ENCODE measurements at places on chromosomes 4 and X.

- no peak for DNase-seq
Measured at GRCh38 chr4:48571471-48571870, 81.4 kb downstream of the ZAR1 start.

GRCh38 chrX:8864161-8864560 lies 63.0 kb upstream of the FAM9A start:
- no peak for DNase-seq

GRCh38 chrX:155662282-155662681 lies 49.5 kb upstream of the TMLHE start:
- DNase-seq: no peak

- no peak for DNase-seq
Measured at GRCh38 chr4:98572697-98573096, 85.7 kb downstream of the TSPAN5 start.

- DNase-seq: no peak
Measured at GRCh38 chr4:170674176-170674575, 584.4 kb upstream of the AADAT start.

DNA sequence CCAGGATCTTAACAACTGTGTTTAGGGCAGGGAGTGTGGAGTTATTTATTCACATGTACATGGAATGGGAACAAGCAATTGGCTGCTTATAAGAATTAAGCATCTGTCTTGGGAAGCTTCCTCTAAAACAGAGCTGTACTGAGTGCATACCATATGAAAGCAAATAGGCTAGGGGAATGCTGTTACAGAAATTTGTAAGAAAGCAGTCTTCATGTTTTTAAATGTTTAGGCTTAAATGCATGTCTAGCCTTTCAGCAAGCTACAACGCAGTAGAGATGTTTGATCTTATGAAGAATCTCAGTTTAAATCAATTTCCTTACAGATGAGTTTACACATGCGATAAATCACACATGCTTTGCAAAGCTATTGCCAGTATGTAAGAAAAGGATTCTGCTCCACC lies 123.1 kb upstream of the MID1 start:
- no peak for DNase-seq

GRCh38 chr4:151099976-151100417 lies 569 bp downstream of the RPS3A start:
- DNase-seq: no peak

DNA sequence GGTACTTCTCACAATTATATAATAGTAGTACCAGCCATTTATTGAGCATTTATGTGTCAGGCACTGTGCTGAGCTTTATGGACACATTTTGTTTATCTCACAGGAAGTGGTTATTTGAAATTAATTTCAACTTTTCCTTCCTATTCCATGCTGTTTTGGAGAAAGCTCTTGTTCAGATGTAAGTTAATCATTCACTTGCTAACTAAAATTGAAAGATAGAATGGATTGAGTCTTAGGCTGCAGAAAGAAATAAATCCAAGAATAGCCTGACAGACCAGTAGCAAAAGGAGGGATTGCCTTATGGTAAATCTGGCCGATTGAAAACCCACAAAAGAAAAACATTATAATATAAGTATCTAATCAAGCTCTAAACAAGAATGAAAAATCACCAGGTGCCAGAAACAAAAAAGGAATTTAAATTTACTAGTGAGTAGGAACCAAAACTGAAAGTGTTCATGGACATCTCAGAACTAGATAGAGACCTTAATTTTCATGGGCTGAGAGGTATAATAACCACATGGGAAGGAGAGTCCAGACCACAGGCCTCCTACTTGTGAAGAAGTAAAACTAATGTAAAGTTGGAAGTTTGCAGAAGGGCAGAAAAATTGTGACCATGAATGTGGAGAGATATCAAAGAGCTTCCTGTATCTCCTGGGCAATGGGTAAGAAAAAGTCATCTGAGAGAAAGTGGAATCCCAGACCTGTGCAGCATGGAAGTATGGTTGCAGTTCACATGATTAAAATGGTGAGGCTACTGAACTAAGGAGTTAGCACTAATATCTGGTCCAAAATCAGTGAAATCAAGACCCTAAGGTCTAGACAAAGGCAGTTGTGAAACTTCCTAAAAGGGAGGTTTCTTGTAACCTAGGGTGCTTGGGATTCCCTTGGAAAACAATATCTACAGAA lies 38.0 kb downstream of the RADX start:
- no peak for DNase-seq

GRCh38 chrX:7086384-7086783 lies 61.1 kb upstream of the STS start:
- DNase-seq: no peak

GRCh38 chr4:107044170-107044569 lies 8.1 kb upstream of the DKK2 start:
- DNase-seq: no peak

DNA sequence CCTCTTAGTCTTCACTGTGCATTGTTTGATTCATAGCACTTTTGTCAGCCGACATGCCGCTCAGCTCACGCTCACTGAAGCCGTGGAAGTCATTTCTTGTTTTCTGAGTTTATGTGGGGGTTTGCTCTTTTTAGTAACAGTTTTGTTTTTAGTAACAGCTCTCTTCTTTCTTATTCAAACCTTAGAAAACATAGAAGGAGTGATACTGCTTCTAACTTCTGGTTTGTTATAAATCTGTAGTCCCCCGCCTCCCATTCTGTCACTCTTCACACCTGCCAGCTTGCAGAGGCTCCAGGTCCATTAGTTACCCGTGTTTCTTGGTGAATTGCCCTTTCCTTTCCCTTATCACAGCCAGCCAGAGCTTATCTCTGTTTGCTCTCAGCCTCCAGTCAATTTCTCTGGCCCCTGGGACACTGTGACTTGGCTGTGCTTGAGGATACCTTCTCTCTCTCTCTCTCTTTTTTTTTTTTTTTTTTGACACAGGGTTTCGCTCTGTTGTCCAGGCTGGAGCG lies 50.5 kb downstream of the GRK4 start:
- no peak for DNase-seq

DNA sequence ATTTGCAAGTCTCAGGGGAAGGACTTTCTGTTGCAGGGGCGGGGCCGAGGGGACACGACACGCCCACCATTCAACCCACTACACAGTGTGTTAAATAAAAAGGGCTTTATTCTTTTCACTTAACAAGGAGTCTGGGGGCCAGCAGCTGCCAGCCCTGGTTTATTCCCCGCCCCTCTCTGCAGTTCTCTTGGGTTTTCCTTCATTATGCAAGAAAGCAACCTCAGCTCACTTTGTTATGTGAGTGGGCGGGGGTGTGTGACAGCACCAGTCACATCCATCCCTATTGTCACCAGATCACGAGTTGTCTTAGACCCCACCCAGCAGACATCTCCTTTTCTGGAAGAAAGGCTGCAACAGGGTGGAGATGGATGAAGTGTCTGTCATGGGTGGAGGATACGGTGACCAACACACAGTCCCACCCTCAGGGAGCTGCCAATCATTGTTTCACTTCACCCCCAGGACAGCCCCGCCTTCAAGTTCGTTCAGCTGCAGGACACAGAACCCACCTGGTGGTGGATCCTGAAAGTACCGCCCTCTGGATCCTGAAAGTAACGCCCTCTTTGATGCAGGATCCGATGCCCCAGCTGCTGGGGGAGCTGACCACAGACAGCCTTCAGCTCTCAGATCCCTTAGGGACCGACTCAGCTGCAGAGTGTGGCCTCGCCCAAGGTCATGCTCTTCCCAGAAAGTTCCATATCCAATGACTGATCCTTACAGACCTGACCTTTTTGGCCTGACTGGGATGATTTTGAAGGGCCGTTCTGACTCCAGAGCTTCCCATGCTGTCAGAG lies 79.6 kb downstream of the SMIM20 start:
- no peak for DNase-seq

DNA sequence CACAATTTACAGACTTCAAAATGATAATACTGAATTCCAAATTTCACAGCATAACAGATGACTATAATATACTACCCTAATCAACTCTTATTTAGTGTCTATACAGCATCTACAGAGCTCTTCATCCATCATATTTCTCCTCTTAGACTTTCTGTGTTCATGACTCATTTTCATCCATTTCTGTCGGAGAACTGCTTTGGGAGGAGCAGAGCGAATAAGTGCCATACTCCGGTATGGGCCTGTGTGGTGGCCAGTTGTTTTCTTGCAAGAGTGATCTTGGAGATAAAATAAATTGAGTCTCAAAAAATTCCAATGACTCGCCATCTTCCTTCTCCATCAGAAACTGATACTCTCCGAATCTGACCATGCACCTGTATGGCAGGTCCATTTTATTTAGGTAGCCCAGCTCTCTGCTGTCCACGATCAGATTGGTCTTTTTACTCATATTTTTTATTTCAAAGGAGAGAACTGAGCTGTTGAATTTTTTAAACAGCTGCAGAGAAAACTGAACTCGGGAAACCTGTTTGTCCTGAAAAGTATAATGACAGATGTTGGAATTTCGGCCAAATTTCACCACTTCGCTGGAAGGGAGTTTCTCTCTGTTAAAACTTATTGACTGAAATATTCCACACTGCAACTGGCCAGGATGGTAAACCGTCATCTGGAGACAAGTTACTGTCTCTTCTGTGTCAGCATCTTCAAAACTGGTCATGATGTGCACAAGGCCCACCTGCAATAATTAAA lies 7.8 kb downstream of the TIFA start:
- no peak for DNase-seq

- DNase-seq: no peak
Measured at GRCh38 chrX:26411045-26411444, 195.1 kb downstream of the MAGEB5 start.

DNA sequence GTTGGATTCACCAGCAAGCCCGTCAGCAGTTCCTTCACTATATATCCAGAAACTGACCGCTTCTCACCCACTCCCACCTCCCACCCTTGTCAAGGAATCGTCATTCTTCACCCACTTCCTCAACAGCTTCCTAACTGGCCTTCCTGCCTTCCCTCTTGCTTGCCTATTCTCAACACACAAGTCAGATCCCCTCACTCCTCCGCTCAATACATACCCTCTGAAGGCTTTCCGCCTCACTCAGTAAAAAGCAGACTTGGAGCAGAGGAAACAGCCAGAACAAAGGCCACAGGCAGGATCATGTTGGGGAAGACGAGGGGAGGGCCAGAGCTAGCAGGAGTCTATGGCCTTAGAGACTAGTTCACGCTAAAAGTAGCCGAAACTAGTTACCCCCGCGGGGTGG lies 23.7 kb downstream of the RWDD4 start:
- DNase-seq: no peak

- no peak for DNase-seq
Measured at GRCh38 chrX:72349190-72349589, 43.5 kb upstream of the CITED1 start.

DNA sequence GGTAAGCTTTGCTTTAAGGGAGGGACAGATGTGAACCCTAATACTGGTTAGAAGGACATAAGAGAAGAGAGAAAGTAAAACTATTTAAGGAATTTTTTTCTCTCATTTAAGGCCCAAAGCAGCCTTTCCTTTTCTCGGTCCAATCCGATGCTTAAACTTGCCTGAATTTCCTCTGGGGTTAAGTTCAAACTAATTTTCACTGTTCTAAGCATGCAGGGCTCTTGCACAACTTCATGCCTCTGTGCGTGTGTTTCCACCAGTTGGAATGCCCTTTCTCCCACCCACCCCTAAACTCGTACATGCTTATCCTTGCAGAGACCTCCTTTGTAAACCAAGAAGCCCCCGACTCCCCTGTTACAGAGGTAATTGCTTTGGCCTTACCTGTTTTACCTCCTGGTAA lies 204.7 kb downstream of the CBR4 start:
- no peak for DNase-seq

GRCh38 chrX:76172325-76172893 lies 453 bp upstream of the PBDC1 start:
- DNase-seq: no peak

DNA sequence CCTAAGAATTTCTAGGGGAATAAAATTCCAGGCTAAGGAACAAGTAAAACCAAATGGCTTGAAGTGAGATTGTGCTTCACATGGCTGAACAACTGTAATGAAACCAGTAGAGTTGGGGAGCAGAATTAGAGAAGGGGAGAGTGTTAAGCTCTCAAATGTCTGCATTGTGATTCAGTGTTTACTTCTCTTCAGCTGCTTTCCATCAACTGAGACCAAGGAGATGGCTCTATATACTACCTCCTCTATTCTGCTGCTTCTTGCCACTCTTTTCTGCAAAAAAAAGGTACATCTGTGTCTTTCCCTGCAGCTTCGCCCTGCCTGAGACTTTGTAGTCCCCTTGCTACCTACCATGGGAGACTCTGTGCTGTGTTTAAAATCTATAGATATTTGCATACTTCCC lies 73.5 kb downstream of the WDFY3 start:
- DNase-seq: no peak

GRCh38 chrX:37746218-37746941 lies 33.5 kb upstream of the CYBB start:
- no peak for DNase-seq

- no peak for DNase-seq
Measured at GRCh38 chrX:34884817-34885216, 57.8 kb upstream of the FAM47B start.

- DNase-seq: no peak
Measured at GRCh38 chr4:140311257-140311835, 62.1 kb upstream of the SCOC start.

- no peak for DNase-seq
Measured at GRCh38 chr4:126899331-126899801, 733.4 kb upstream of the INTU start.

- no peak for DNase-seq
Measured at GRCh38 chrX:134443020-134443419, 16.9 kb upstream of the HPRT1 start.

DNA sequence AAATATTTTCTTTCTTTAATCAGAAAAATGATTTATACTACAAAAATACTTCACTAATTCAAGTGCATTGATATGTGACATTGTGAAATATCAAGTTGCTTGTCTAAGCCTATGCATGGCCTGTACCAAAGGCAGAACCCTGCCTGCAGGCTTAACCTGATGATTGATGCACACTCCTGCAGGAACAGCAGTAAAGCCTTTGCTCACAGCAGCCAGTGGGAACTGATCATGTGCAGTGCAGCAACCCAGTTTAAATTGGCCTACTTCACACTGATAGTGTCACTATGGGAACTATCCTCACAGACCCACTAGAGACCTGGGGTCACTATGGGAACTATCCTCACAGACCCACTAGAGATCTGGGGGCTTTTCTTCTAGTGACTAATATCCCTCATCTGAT lies 603.8 kb downstream of the RAPGEF2 start:
- DNase-seq: no peak

DNA sequence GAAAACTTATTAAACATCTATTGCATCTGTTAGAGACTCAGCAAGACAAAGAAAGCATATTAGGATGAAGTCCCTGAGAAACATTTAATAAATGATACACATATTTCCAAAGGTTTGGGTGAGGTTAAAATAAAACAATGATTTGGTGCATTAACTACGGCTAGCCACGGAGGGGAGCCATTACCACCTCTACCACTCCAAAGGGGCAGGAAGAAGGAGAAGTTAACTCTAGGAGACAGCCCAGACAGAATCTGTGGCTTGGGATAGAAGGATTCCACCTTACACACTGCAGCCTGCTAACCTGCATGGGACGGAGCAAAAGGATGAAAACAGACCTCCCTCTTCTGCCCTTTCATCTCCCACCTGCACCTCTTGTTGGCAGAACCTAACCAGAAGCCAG lies 189.1 kb upstream of the C1QTNF7 start:
- DNase-seq: no peak

All from stimulated activated CD8-positive, alpha-beta memory T cell treated with anti-CD3 and anti-CD28 coated beads, Interleukin-4, amount 100 ng/mL, for 4 hours (primary cell).